ENCODE measurements at places on chromosomes 5 and 9.

- DNase-seq: no peak
Measured at GRCh38 chr9:93306081-93306480, 122.1 kb downstream of the WNK2 start.

- DNase-seq: no peak
Measured at GRCh38 chr9:122058709-122059108, 34.4 kb downstream of the TTLL11 start.

GRCh38 chr5:6950860-6951259 lies 237.6 kb downstream of the TENT4A start:
- DNase-seq: no peak

DNA sequence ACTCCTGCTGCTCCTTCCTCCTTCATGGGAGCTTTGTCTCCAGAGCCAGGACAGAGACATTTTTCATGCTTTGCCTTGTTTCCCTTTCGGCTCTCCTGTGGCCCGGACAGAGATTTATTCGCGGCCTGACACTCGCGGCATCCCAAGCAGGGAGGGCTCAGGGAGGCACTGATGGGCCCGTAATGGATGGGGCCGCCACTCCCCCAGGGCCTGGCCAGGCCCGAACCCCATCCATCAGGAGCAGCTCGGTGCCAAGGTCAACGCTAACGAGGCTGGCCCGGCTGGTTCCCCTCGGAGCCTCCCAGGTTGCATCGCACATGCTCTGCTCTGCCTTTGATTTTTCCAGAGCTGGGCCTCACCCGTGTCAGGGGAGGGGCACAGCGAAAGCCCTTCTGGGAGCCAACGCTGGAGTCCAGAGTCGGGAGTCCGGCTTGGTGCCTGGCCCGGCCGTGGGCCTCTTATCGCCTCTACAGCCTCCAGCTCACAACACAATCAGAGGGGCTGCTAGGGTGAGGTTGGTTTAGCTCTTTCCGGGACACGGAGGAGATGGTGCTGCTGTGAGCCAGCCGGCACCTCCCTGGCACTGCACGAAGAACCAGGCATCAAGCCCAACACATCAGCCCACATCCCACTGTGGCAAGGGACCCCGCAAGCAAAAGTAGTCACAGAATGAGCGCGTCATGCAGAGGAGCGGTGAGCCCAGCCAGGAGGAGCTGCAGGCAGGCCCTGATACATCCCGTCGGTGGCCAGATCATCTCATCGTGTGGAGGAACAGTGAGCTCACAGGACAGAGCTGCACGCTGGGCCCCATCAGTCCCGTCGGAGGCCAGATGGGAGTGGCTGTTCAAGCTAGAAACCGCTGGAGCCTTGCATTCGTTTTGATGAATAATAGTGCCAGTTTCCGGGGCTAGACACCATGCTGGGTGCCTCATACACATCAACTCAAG lies 72.2 kb upstream of the BARHL1 start:
- no peak for DNase-seq

DNA sequence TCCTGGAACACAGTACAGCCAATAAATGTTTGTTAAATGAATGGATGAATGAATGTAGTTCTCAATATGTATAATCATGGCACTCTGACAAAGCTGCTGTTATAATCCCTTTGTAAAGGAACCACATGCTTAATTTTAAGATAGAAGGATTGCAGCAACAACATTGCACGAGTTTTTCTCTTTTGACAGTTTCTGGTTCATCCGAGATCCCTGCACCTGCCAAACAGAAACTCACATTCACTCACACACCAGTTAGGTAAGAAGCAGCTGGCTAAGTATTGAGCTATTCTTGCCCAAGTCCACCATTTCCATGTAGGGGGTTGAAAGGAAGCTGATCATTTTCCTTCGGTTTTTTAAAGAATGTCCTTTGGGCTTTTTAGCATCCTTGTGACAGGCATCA lies 133.7 kb upstream of the MAP1B start:
- no peak for DNase-seq

DNA sequence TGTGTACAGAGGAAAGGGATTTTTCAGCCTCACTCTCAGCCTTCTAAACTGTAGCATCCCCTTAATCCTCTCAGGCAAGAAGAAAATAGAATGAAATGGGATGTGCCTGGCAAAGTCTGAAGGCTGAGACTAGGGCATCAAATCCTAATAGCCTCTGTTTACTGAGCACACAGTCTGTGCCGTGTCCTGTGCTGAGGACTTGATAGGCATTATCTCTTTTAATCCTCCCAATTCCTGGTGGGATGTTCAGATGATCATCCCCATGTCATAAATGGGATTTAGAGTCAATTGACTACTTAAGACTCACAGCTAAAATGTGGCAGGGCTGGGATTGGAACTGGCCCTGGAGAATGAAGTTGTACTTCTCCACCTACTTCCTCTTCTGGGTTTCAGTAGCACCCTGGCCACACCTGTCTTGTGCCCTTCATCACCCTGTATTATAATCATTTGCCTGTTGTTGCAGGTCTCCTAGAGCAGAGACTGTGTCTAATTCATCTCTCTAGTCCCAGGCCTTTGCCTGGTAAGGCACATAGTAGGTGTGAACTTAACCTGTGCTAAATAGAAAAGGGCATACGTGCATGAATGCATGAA lies 81.0 kb downstream of the WWC1 start:
- no peak for DNase-seq

- DNase-seq: no peak
Measured at GRCh38 chr9:74078647-74079046, 418.5 kb upstream of the RORB start.

- no peak for DNase-seq
Measured at GRCh38 chr5:172878933-172879752, 45.1 kb downstream of the ERGIC1 start.

DNA sequence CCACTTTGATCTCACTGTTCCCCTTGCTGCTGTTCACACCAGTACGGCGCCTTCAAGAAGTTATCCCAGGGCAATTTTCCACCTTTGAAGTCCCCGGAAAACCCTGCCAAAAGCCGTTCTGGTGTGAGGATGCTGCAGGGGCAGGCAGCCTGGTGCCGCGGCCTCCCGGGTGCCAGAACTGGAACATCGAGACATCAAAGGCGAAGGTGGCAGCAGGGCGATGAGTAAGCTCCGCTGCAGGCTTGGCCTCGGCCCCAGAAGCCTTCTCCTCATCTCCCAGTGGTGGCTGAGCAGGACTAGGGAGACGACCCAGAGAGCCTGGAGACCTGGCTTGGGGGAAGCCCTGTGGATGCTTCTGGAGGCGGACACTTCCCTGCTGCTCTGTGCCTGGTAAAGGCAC lies 115.3 kb upstream of the MSX2 start:
- no peak for DNase-seq

GRCh38 chr9:128969491-128969890 lies 22.0 kb downstream of the NUP188 start:
- no peak for DNase-seq

GRCh38 chr5:135591277-135591676 lies 12.5 kb upstream of the CXCL14 start:
- no peak for DNase-seq

GRCh38 chr9:17484906-17485305 lies 94.0 kb upstream of the SH3GL2 start:
- DNase-seq: no peak

- DNase-seq: no peak
Measured at GRCh38 chr5:90530736-90531487, 1.5 kb upstream of the LYSMD3 start.

DNA sequence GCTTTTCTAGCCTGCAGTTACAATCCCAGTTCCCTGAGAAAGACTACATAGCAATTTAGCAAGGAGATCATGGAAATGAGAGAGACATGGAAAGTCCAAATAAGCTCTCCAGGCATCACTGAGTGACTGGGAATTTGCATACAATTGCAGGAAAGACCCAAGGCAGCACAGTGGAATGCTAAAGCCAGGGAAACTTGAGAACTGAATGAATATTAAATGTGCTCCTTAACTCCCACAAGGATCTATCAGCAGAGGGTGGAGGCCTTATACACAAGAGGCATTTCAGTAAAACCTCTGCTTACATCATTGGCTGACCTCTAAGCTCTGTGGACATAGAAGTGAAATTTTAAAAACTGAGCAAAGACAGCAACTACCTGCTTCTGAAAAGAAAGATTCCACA lies 355.6 kb upstream of the DAB2 start:
- no peak for DNase-seq

DNA sequence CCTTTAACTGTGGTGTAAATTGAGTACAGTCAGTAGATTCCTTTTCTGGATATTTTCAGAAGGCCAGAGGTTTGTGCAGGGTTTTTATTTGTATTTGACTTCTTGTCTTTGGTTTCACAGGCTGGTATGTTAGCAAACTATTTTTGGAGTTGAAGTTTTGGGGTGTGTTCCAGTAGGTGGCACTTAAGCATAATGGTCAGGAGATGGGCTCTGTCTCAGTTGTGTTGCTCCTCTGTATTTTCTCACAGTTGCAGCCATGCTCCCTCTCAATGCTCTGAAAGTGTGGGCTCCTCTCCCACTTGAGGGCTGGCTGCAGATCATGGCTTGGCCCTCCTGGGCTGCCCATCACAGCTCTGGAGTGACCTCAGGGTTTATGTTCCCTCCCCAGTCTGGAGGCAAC lies 267.0 kb upstream of the PCSK5 start:
- no peak for DNase-seq

DNA sequence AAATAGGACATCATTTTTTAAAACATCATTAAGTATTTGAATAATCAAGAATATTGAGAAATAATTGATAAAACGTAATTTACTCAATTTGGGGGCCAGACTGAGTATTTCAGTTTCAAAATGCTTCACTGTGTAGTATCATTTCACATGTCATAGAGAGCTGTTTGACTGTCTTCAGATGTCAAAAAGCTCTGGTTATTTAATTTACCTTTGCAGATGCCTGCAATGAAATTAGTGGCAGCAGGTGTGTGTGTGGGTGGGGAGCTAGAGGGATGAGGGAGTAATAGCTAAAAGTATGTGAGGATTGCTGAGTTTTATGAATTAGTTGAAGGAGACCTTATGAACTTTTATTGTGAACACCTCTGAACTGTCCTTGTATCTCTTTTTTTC lies 567.2 kb upstream of the MEF2C start:
- DNase-seq: no peak

GRCh38 chr9:79667120-79667519 lies 95.4 kb downstream of the TLE4 start:
- no peak for DNase-seq

GRCh38 chr5:14449052-14449661 lies 132.4 kb upstream of the OTULINL start:
- DNase-seq: no peak

DNA sequence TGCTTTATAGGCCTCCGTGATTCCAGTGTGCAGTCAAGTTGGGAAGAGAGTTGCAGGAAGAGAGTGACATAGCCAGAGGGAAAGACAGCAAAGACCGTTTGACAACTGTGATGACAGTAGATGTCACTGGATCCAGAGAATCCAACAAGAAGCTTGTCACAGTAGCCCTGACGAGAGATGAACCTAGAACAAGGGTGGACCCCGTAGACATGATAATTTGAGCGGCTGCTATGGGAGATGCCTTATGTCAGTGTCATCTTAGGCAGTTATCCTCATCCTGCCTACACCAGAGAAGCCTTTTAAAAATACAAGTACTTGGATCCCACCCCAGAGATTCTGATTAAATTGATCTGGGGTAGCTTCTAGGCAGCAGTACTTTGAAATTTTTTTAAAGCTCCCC lies 125.4 kb downstream of the AOPEP start:
- no peak for DNase-seq

- DNase-seq: peak; percentile 84
Measured at GRCh38 chr5:35856765-35857351, at the start of gene IL7R. Gene IL7R (plus strand): TSS chr5:35856891. CDS start chr5:35856978, 87 bp downstream.

- no peak for DNase-seq
Measured at GRCh38 chr5:173498286-173498685, 118.2 kb downstream of the BOD1 start.

DNA sequence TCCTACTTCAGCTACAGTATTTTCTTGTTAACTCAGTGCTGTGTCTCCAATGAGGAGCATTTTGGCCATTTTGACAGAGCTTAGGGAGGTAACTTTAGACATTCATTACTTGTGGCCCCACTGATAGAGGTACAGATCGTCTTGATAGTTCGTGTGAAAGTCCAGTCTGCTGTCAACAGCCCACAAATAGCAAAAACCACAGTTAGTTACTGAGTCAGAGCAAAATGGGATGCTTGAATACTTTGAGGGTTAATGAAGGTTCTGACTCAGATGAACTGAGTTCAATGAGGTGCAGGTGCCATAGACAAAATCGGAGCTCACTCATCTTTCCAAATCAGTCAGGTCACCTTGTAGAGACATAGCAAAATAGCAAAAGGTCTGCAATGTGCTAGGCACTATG lies 163.1 kb upstream of the TLE4 start:
- DNase-seq: no peak

DNA sequence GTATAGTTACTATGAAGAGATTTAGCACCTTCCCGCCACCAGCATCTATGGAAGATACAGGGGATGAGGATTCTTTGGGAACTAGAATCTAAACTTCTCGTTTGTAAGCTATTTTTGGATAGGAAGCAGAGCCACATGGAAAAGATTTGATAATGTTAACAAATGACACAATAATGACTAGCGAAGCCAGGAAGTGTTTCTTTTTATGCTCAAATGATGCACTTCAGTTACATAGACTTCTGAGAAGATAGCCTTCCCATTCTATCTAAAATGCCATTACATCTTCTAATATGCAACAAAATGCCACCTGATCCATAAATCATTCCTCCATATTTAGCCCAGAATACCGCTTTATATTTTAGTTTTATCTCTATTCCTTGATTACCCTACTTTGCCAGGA lies 17.0 kb upstream of the TNC start:
- DNase-seq: no peak

DNA sequence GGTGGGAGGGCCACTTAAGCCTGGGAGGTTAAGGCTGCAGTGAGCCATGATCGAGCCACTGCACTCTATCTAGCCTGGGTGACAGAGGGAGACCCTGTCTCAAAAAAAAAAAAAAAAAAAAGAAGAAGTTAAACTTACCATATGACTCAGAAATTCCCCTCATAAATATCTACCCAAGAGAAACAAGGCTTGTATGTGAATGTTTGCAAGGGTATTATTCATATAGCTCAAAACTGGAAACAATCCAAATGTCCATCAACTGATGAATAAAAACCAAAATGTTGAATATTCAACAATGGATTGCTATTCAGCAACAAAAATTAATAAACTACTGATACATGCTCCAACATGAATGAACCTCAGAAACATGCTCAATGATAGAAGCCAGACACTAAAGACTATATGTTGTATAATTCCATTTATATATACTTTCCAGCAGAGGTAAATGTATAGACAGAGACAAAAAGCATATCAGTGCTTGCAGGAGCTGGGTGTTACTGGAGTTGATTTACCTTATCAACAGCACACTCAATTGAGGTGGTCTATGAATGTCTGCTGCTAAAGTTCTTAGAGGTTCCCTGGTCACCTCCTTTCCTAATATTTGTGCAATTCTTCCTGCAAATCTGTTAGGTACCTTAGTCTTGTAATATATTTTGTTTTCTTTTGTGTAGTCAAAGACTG lies 5.3 kb upstream of the SREK1 start:
- DNase-seq: no peak

DNA sequence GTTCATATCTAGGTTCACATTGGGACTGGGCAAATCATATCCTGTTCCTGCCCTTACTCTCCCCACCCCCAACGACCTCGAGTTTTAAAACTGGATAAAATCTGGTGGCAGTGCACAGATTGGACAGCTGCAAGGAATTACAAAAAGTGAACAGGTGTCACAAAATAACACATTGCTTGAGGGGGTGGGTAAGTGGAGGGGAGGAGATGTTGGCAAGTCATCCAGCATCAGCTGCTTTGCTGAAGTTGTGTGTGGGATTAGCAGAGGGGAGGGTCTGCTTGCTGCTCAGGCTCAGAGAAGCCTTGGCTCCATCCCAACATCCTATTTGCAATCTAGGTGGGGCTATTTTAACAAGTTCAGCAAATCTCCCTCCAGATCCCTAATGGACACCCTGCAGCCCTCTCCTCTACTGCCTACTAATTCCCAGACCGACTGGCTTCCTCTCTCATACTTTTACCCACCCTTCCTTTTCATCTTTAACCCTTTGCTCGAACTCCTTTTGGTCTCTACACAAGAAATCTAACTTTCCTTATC lies 39.8 kb upstream of the SLC24A2 start:
- no peak for DNase-seq
